ENCODE measurements at places on chromosomes 12 and 14.

DNA sequence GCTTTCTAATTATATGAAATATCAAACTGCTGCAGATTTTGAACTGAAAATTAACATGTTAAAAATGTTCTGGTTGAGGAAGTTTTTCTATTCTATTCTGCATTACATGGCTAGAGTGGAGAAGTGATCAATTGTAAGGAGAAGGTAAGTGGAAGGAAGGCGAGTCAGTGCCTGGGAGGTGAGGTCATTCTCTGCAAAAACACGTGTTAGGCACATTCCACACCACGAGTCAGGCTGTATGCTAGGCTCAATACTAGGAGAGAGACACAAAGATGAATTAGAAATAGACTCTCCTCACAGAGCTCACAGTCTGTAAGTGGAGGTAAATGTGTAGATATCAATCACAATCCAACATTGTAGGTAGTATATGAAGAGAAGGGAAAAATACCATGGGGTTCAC, 194.1 kb downstream of the NOVA1 start:
- DNase-seq = no peak

DNA sequence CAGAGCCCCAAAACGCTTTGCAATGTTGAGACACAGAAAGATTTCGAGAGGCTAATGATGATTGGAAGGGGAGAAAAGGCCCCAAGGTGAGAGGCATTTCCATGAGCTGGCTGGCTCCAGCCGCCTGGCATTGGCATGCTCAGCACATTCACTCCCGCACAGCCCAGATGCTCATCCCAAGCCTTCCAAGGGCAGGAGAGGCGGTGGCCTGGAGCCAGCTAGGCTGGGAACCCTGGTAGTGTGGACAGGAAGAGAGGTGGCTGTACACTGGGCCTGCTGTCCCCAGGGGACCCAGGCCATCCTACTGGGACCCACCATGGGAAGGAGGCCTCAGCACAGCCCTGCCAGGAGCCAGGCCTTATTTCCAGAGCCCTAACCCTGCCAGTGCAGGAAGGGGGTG, 72.2 kb downstream of the SPTB start:
- DNase-seq = no peak

DNA sequence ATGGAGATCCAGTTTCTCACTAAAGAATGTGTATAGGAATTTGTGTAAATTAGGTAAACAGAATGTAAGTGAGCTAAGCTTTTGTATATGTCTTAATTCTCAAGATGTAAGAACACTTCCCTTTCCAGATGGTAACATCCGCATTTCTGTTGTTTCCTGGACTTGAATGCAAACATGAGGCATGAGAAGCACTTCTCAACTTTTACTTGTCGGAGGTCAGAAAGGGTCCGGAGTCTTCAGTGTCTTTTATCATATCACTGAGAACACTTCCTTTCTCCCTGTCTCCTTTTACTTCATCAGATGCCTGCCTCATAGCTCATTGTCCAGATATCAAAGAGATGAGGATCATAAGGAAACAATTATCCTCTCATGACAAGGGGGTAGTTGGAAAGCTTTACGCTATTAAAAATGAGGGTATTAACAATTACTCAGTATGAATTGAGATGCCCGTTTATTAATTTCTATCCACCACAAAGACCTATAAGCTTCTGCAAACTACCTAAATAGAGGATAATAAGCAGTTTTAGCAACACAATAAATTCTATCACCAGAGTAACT, 214.1 kb upstream of the FLRT2 start:
- no peak for DNase-seq

DNA sequence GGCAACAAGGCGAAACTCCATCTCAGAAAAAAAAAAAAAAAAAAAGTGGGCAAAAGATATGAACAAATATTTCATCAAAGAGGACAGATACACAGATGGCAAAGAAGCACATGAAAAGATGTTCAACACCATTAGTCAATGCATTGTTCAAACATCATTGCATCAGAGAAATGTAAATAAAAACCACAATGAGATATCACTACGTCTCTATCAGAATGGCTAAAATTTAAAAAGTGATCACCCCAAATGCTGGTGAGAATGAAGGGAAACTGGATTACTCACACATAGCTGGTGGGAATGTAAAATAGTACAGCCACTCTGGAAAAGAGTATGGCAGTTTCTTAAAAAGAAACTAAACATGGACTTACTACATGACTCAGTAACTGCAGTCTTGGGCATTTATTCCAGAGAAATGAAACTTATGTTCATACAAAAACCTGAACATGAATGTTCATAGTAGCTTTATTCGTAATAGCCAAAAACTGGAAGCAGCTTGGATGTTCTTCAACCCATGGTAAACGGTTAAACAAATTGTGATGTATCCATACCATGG, 3.6 kb downstream of the L2HGDH start:
- no peak for DNase-seq

- no peak for DNase-seq
Measured at GRCh38 chr12:15631007-15631715, 158.0 kb downstream of the EPS8 start.

DNA sequence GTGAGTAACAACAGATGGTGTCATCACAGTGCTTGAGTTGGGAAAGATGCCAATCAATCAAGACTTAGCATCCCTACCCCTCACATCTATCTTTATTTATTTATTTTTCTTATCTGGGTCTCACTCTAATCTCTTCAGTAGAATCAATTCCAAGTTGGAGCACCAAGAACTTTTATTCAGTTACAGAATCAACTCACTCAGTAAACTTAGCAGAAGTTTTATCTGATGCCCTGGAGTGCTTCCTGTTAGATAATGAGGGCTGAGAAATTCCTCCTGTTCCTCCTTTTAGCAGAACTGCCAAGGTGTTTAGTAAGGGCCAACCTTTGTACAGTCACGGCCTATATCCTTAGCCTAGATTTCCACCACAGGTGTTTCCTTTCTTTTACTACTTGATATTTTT, 11.3 kb upstream of the SLC5A8 start:
- DNase-seq = no peak

- DNase-seq = no peak
Measured at GRCh38 chr14:103074729-103075367, 9.2 kb upstream of the LBHD2 start.

GRCh38 chr12:3655328-3655900, 97.5 kb downstream of the CRACR2A start:
- DNase-seq = peak; percentile 7

GRCh38 chr12:50580436-50580835, 75.7 kb downstream of the DIP2B start:
- DNase-seq = no peak

- DNase-seq = no peak
Measured at GRCh38 chr14:51823706-51824105, 36.7 kb upstream of the GNG2 start.

DNA sequence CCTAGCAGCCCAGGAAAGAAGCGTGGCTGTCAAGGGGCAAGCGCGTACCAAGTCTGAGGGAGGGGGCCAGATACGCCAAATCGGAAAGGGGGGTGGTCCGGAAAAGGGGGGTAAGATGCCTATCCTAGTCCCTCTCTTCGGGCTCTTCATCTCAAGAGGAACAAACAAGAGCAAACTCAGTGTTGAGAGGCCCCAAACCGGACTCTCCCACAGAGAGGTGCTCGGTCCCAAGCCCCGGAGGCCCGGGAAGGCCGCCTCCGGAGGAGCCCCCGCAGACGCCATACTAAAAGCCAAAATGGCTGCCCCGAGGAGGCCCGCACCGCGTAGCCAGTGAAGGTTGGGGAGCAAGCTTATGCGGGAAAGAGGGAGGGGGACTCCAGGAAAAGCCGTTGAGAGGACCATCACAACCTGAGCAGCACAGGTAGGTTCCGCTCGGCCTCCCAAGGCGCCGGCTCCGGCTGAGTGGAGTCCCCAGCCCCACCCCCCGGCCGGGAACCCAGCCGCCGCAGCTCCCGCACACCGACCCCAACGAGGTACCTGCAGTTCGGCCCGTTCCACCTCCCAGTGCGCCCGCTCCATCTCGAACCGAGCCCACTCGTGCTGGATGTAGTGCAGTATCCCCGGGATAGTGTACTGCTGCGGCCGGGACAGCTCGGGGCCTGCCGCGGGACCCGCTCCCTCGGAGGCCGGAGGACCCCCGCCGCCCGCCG, at the start of gene AP4S1:
AP4S1 (plus strand) TSS at position 283 of the 710 bp plus-strand sequence. CDS start 40,548 bp downstream, outside the sequence.
- DNase-seq = peak; percentile 43

DNA sequence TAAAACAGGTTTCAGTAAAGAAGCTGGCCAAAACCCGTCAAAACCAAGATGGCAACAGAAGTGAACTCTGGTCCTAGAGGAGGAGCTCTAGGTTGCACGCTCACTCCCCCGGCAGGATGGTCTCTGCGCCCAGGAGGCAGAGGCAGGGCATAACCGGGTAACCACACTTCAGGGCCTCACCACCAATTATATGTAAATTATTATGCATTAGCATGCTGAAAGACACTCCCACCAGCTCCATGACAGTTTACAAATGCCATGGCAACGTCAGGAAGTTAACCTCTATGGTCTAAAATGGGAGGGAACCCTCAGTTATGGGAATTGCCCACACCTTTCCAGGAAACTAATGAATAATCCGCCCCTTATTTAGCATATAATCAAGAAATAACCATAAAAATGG, 20.1 kb upstream of the SLC6A12 start:
- DNase-seq = no peak

- DNase-seq = no peak
Measured at GRCh38 chr14:97319691-97320090, 522.5 kb downstream of the VRK1 start.

DNA sequence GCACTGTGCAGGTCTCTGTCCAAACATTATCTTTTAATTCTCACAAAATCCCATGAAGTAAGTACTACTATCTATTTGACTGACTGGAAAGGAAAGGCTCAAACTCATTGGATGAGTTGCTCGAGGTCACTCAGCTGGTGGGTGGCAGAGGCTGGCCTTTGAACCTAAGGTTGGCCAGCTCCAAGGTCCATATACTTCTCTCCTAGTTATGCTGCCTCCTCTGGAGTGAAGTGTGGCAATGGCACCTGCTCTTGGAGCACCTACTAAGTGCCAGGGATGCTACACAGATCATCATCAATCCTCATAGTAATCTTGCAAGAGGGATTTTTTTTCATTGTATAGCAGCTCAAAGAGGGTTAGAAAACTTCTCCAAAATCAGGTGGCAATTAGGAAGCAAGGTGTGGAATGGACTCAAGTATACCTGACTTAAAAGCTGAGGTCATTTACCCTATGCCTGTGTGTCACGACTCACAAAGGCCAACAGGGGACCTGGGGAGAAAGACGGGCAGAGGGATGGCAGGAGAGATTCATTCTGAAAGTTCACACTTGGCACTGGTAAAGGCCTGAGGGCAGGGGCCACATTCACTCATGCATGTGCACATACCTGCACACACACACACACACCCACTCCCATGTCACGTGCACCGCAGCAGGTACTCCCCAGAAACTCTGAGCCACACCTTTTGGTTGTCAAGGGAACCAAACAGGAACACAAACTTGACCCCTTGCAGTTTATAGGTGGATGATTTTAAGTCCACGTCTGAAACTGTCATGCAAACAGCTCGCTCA, 146.4 kb downstream of the FOXN3 start:
- no peak for DNase-seq

DNA sequence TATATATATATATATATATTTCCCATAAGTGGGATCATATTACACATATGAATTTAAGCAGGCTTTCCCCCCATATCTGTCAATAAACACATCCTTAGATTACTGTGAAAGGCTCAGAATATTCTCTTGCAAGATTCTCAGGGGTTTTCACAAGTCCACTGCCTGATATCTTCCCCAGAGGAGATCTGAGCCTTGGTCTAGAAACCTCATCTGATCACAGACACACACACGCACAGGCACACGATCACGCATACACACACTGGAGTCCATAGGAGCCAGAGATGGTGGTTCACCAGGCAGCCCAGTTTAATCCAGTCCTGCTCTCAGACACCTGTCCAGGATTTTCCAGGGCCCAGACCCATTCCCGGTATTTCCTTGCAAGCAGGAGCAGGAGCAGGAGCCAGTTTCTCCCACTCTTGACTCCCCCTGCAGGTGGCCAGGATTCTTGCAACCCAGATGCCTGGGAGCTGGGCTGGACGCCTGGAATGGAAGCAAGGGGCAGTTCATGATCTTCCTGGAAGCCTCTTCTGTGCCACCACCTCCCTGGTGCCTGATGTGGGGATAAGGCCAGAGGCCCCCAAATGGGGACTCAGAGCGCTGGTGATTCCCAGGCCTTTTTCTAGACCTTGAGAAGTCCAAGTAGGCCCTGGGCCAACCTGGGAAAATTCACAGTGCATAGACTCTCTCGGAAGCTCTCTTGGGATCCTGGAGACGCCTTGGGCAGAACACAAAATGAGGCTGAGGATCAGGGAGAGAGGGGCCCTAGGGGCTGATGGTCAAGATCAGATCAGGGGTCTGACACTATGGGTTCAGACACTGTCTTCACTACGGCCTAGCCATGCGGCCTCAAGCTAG, 16.5 kb upstream of the KRT78 start:
- no peak for DNase-seq

- no peak for DNase-seq
Measured at GRCh38 chr12:50666023-50666422, 97.9 kb upstream of the ATF1 start.

GRCh38 chr12:12357719-12358461, 1.0 kb downstream of the BORCS5 start:
- DNase-seq = no peak

DNA sequence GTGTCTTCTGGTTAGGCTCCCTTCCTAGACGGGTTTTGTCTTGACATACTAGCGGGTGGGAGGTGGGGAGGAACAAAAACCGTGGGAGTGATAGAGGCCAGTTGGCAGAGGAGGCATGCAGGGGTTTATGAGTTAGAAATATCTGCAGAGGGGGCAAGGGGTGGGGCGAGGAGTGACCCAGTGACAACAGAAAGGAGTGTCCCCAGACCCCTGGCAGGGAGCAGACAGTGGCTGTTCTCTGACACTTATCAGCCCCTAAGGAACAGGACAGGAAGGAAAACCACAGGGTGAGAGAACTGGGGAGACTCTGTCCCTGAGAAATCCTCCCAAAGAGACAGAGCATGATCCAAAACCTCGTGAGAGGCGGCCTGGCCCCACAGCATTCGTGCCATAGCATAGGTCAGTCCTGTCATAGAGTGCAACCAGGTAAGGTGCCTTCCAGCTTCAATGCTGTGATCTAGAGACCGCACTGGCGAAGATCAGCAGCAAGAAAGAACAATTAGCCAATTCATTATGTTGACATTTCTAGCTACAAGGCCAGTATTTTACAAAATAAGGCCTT, 141.4 kb downstream of the CRADD start:
- no peak for DNase-seq

Measured in activated CD4-positive, alpha-beta T cell treated with anti-CD3 and anti-CD28 coated beads, Interleukin-2, amount 50 U/mL, for 1 hour (primary cell).